Activated B cell treated with CpG ODN at 0.5 μM for 24 hours (primary cell): ENCODE measurements at places on chromosomes 12 and 14. TPM values are rescaled to one million over a fixed set of nuclear protein-coding genes. Genes with fewer than 3 reads are reported as not detected.

Gene VDR
- total RNA-seq = 0.64 and 0.86 TPM in 2 replicates

Gene RNASE1
- total RNA-seq = not detected in 2 replicates

DNA sequence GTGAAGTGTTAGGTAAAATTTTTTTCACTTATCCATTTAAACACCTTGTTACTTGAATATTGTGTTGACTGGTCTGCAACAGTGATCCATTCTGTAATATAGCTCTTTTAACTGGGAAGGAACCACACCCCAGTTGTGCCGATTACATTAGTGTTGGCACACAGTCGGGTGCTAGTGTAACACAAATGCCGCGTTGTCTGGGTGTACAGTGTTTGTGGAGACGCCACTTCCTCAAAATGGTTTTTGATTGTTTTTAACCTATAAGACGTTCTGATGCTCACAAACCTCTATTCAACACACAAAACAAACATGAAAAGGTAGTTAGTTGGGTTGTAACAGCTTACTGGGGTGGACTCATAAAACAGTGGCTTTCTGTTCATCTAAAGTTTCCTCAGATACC lies 48.0 kb upstream of the TRAF3 start:
- DNase-seq = no peak
- H3K36me3 ChIP-seq = peaks cover 68% of the 10 kb centered on the region
- H3K4me3 ChIP-seq = no peak overlapping the region
- H3K27me3 ChIP-seq = no peaks in the 10 kb centered on the region

- no peaks in the 10 kb centered on the region for H3K36me3 ChIP-seq
- peaks cover 6% of the 10 kb centered on the region for H3K4me1 ChIP-seq
- DNase-seq = no peak
- H3K27me3 ChIP-seq = no peaks in the 10 kb centered on the region
- no peak overlapping the region for H3K27ac ChIP-seq
Measured at GRCh38 chr12:50390316-50390741, 6.1 kb downstream of the FAM186A start.

DNA sequence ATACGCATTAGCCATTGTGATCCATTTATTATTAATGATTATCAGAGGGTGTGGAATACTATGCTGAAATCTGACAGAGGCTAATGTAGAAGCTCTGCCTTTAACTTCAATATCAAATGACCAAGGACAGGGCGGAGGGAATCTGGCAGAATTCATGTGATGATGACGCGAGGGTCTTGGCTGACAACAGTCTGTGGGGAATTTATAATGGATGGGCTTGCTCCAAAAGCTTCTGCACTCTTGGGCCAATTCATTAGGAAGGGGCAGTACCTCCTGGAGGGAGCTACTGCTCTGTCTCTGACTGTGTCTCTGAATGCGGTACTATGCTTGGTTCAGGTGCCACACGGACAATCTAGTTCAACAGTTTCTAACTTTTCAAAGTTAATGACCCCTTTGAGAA lies 46.2 kb downstream of the GALNT8 start:
- no peak overlapping the region for H3K4me3 ChIP-seq
- H3K4me1 ChIP-seq = peaks cover 2% of the 10 kb centered on the region
- no peaks in the 10 kb centered on the region for H3K36me3 ChIP-seq
- DNase-seq = no peak

DNA sequence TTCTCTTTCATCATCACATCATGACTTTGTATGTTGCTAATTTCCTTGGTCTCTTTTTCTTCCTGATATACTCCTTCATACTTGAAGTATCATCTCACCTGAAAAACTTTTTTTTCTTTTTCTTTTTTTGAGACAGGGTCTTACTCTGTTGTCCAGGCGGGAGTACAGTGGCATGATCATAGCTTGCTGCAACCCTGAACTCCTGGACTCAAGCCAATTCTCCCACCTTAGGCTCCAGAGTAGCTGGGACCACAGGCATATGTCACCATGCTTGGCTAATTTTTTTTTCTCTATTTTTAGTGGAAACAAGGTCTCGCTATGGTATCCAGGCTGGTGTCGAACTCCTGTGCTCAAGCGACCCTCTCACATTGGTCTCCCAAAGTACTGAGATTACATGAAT lies 107.6 kb downstream of the RALGAPA1 start:
- DNase-seq = no peak
- no peaks in the 10 kb centered on the region for H3K4me1 ChIP-seq
- no peak overlapping the region for H3K4me3 ChIP-seq
- H3K36me3 ChIP-seq = peaks cover 18% of the 10 kb centered on the region
- no peaks in the 10 kb centered on the region for H3K27me3 ChIP-seq
- no peak overlapping the region for H3K27ac ChIP-seq

DNA sequence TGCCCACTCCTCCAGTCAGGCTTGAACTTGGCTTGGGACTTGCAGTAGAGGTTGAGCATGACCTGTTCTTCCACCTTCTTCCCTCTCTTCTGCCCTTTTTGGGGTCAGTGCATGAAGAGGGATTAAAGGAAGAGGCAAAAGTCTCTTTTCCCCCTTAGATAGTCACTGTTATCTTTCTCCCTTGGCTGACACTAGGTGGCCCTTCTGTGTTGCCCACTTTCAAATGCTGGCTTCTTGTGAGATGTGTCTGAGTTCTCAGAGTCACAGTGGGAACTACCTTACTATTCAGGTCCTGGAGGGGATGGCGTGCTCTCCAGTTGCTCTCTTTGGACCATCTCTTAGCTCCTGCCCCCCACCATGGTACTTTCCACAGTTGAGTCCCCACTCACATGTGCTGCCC lies 73.6 kb downstream of the GPR65 start:
- no peaks in the 10 kb centered on the region for H3K27me3 ChIP-seq
- peaks cover 4% of the 10 kb centered on the region for H3K4me1 ChIP-seq
- DNase-seq = no peak
- no peak overlapping the region for H3K4me3 ChIP-seq
- H3K36me3 ChIP-seq = no peaks in the 10 kb centered on the region

DNA sequence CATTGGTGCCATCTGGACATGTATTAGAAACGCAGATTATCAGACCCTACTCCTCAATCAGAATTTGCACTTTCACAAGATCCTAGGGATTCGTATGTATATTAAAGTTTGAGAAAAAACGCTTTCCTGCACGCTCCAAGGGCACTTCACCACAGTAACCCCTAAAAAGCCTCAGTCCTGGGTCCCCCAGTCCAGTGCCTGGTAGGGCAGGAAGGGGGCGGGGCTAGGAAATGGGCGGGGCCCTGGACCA lies 369 bp downstream of the DEPDC4 start:
- H3K4me1 ChIP-seq = peaks cover 34% of the 10 kb centered on the region
- no peaks in the 10 kb centered on the region for H3K27me3 ChIP-seq
- H3K36me3 ChIP-seq = peaks cover 8% of the 10 kb centered on the region
- peak overlapping the region; percentile 99 for H3K4me3 ChIP-seq
- H3K27ac ChIP-seq = peak overlapping the region; percentile 95

- no peaks in the 10 kb centered on the region for H3K27me3 ChIP-seq
- no peaks in the 10 kb centered on the region for H3K4me1 ChIP-seq
- H3K4me3 ChIP-seq = no peak overlapping the region
- H3K27ac ChIP-seq = no peak overlapping the region
- no peak for DNase-seq
Measured at GRCh38 chr12:114784526-114784925, 100.6 kb upstream of the TBX3 start.
